Bone marrow (tissue), 2 donors: ENCODE measurements at places on chromosomes 2 and 18.

- no peak for DNase-seq
Measured at GRCh38 chr2:67878743-67879142, 184.1 kb downstream of the C1D start.

DNA sequence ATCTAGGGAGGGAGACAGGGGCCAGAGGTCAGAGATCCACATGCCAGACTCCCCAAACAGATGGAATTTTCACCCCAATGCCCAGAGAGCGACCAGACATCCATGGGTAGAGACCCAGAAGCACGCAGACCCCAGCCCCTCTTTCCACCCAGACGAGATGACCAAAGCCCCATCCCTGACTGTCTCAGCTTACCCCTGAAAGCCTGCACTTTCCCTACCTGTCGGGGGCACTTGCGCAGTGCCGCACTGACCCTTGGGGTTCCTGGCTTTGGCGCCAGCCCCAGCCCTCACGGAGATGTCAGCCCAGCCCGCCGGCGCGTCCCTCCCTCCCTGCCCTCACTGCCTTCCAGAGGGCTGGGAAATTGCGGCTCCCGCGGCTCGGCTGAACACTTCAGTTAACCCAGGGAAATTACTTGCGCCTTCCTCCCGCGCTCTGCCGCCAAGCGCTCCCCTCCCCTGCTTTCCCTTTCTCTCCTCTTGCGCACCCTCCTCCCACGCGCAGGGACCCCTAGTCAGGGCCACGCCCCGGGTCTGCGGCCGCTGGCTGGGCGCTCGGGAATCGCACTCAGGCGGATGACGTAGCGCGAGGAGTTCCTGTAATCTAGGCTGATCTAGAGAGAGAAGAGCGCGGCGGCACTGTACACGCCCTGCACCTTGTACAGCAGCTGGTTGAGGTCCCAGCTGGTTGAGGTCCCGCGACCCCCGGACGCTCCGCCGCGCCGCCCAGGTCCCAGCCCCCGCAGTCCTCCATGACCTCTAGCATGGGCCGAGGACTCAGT is 12.0 kb downstream of the ALPG start:
- DNase-seq: no peak

DNA sequence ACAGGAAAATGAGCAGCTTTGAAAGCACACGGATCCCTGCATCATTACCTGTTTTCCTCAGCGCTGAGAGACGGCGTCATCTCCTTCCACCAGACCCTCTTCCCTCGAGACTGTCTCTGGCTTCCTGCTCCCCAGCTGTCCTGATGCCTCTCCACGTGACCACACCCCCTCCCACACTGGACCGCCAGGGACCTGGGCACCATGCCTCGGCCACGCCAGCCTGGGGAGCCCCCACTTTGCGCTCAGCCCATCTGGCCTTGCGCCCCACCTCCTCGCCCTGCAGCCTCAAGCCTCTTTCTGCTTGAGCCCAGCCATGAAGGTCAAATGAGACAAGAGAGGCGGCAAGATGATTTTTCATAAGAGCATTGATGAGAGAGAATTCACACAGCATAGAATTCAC is 66.0 kb upstream of the ACKR3 start:
- no peak for DNase-seq

DNA sequence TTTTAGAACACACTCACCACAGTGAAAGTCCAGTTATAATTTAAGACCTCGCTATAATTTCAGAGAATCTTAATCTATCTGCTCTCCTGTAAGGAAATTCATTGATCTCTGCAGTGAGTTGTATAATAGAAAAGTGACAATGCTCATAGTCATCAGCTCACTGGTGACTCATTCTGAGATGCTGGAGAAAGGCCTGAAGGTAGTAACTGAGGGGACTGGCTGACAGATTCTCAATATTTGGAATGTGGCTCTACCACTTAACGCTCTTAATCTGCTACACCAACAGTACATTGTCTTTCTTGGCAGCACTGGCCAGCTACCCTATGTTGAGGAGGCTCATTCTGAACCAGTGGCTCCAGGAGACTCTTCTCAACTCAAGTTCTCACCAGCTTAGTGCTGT is 246.1 kb downstream of the RPRM start:
- DNase-seq: no peak

DNA sequence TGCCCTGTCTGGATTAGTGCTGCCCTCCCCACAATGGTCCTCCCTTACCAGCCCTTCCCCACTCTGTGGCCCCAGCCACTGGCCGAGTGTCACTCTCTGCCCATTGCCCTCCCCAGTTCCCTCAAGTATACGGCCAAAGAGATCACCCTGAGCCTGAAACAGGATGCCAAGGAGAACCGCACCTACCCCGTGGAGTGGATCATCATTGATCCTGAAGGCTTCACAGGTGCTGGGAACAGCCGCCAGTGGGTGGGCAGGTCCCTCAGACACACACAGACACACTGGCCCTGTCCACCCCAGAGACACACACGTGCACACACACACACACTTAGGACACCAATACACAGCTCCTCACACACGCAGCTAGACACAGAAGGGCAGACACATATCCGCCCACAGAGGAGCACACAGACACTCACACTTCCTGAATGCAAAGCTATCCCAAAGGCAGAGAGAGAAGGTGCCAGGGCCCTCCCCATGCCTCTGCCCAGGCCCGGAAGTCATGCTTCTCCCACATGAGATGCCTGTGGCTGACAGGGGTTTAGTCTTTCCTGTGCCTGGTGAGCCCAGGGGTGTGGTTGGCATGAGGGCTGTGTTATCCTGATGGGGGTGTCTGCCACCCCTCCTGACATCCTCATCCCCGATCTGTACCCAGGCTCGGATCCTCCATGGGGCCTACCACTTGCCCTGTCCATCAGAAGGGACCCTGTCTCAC is 2.9 kb downstream of the CHRND start:
- no peak for DNase-seq

GRCh38 chr2:145743011-145743410 is 1223.1 kb upstream of the ZEB2 start:
- no peak for DNase-seq

- no peak for DNase-seq
Measured at GRCh38 chr18:3424280-3424890, 25.6 kb upstream of the TGIF1 start.

GRCh38 chr2:95031076-95031725 is 5.7 kb downstream of the MAL start:
- no peak for DNase-seq

GRCh38 chr18:68564961-68565360 is 149.9 kb downstream of the TMX3 start:
- DNase-seq: no peak

- peak; percentile 26 for DNase-seq
Measured at GRCh38 chr2:9813312-9814128, 29.8 kb upstream of the TAF1B start.

DNA sequence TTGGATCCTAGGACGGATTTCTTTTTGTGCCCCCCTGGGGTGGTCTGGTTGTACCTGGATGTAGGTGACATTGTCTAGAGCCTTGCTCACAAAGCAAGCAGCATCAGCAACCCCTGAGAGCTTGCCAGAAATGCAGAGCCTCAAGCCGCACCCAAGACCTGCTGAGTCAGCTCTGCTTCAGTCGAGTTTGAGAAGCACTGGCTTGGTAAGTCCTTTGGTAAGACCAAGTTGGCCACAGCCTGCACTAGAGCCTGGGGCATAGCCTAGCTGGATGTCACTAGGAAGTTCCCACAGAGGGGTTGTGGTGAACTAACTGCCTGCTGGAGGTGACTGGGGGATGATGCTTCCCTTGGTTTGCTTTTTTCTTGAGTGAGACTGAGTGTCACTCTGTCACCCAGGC is 6.2 kb downstream of the ABCG5 start:
- no peak for DNase-seq

DNA sequence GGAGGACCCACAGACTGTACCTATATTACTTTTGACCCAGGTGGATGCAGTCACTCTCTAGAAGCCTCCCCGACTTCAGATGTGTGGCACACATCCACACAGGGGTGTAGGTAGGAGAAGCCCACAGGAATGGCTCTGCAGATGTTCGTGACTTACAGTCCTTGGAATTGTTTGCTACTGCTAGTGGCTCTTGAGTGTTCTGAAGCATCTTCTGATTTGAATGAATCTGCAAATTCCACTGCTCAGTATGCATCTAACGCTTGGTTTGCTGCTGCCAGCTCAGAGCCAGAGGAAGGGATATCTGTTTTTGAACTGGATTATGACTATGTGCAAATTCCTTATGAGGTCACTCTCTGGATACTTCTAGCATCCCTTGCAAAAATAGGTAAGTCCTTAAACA is 605 bp downstream of the SLC9A4 start:
- no peak for DNase-seq

- no peak for DNase-seq
Measured at GRCh38 chr2:122610948-122611609, 855.6 kb downstream of the TSN start.

DNA sequence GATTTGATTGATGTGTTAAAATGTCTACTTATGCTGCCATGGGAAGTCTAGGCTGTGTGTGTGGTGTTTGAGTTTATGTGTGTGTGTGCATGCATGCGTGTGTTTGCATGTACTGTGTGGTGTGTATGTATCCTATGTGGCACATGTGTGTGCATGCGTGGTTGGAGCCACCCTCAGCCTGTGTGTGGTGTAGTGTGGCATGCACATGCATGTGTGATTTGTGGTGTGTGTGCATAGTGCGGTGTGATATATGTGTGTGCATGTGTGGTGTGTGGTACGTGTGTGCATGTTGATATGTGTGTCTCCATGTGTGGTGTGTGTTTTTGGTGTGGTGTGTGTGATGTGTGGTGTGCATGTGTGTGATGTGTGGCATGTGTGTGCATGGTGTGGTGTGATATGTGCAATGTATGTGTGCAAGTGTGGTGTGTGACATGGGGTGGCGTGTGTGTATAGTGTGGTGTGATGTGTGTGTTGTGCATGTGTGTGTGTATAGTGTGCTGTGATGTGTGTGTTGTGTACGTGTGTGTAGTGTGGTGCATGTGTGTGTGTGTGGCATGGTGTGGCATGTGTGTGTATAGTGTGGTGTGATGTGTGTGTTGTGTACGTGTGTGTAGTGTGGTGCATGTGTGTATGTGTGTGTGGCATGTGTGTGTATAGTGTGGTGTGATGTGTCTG is 66.6 kb upstream of the HDAC4 start:
- DNase-seq: no peak

GRCh38 chr2:38244301-38244700 is 132.8 kb downstream of the ATL2 start:
- DNase-seq: no peak

GRCh38 chr18:74906184-74906583 is 302.8 kb downstream of the PTGR3 start:
- no peak for DNase-seq

- no peak for DNase-seq
Measured at GRCh38 chr2:128280901-128281321, 37.8 kb downstream of the HS6ST1 start.

GRCh38 chr2:176002688-176003210 is 682 bp upstream of the LNPK start:
- DNase-seq: no peak

GRCh38 chr2:227374158-227374557 is 4.9 kb downstream of the TM4SF20 start:
- no peak for DNase-seq

- DNase-seq: no peak
Measured at GRCh38 chr18:13477147-13477683, 249.1 kb downstream of the FAM210A start.

DNA sequence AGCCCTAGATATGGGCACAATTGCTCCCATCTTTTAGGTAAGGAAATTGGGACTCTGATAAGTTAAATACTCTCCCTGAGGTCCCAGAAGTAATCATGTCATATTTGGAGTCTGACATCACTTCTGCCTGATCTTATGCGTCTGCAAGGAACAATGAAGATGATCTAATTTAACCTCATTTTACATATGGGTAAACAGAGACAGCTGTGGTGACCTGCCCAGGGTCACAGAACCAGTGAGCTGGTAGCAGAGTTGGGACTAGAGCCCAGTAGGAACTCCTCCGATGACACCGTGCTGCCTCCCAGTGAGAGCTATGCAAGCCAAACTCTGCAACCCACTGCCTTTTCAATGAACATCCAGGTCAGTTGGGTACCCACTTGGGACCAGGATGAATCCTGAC is 17.8 kb downstream of the CTAGE1 start:
- DNase-seq: no peak

DNA sequence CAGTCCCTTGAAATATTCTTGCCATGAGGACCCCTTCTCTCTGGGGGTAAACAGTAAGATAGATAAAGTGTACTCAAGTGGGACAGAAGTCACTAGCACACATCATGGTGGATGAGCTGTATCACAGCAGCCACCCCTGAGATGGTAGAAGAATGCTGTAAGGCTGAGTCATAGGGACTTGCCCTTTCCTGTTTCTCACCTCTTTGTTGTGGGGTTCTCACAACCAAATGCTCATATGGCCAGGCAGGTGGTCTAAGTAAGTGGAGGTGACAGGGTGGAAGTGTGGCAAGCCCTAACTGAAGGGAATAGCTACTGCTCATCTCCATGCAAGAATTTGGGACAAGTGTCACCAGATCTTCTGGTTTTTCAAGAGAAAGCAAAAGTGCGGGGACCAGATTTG is 202.7 kb upstream of the SLC14A2 start:
- DNase-seq: no peak

DNA sequence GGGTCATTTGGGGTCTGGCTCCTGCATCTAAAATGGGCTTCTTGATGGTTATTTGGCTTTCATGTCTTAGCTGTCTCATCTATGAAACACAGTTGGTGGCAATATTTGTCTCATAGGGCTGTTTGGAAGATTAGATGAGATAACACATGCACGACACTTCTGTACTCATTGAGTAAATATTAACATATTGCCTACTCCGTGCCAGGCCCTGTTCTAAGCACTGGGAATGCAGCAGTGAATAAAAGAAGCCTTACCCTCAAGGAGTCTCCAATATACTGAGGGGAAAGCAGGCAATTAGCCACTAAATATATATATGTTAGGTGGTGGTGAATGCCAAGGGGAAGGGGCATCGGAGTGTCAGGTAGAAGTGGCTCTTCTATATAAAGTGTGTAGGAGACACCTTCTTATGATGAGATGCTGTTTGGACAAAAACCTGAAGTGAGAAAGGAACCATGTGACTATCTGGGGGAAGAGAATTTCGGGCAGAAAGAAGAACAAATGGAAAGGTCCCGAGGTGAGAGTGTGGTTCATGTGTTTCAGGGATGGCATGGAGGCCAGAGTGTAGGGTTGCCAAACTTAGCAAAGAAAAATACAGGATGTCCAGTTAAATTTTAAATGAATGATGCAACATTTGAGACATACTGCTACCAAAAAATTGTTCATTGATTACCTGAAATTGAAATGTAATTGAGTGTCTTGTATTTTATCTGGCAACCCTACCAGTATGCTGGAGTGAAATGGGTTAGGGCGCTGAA is 11.8 kb downstream of the SLC3A1 start:
- DNase-seq: no peak

- DNase-seq: no peak
Measured at GRCh38 chr2:208265371-208265800, 669 bp upstream of the PIKFYVE start.
